ENCODE measurements at places on chromosomes 7 and 10.

DNA sequence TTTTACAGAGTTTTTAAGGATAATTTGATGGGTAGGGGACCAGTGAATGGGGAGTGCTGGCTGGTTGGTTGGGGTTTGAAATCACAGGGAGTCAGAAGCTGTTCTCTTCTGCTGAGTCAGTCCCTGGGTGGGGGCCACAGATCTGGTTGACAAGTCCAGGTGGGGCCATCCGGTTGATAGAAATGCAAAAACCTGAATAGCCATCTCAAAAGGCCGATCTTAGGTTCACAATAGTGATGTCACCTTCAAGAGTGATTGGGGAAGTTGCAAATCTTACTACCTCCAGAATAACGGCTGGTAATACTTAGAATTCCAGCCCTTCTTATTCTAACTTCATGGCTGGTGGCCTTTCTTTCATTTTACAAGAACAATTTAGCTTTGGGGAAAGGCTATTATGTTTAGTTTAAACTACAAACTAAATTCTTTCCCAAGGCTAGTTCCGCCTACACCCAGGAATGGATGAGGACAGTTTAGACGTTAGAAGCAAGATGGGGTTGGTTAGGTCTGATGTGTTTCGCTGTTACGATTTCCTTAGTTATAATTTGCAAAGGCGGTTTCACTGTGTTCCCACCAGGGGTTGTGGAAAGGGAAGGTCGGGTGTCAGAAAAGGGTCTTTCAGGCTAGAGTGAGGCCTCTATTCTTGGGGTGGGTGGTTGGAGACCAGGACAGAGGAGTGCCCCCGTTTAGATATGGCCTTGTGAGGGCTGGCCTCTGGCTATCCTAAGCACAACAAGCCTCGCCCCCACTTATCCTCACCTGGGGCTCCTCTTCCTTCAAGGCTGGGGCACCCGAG, 27.4 kb downstream of the IFT22 start:
- no peak for DNase-seq

GRCh38 chr7:121366852-121367431, 29.2 kb downstream of the FAM3C start:
- no peak for DNase-seq

DNA sequence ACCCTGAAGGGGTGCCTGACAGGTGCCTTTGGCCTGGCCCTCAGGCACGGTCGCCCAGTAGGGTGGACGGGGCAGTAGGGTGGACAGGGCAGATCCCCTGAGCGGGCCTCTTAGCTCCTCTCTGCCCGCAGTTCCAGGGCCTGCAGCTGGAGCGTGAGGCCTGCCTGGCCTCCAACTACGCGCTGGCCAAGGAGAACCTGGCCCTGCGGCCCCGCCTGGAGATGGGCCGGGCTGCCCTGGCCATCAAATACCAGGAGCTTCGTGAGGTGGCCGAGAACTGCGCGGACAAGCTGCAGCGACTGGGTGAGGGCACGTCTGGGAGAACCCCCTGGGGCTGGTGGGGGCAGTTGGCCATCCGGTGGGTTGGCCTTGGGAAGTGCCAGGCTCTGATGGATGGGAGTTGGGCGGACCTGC, 1.7 kb downstream of the VPS37D start:
- DNase-seq = no peak

GRCh38 chr7:131032786-131033185, 294.9 kb upstream of the MKLN1 start:
- no peak for DNase-seq

DNA sequence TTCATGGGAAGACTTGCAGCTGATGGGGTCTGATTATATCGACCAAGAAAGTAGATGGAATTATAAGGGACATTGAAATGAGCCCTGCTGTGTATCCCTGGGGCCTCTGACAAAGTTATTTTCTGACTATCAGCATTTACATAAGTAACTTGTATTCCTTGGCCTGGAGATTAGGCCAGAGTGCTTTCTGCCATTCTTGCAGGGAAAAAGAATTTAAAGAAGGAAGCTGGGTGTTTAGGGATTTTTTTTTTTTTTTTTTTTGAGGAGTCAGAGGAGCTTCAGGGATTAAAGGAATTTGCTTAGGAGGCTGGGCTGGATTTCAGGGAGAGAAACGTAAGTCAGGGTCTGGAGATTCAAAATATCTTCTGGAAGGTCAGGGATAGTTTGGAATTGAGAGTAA, 4.6 kb downstream of the SPAM1 start:
- DNase-seq = no peak

- DNase-seq = no peak
Measured at GRCh38 chr10:89535171-89536012, at the start of gene SLC16A12. SLC16A12 (minus strand) TSS chr10:89535594; CDS start chr10:89462578, 73,016 bp downstream.

DNA sequence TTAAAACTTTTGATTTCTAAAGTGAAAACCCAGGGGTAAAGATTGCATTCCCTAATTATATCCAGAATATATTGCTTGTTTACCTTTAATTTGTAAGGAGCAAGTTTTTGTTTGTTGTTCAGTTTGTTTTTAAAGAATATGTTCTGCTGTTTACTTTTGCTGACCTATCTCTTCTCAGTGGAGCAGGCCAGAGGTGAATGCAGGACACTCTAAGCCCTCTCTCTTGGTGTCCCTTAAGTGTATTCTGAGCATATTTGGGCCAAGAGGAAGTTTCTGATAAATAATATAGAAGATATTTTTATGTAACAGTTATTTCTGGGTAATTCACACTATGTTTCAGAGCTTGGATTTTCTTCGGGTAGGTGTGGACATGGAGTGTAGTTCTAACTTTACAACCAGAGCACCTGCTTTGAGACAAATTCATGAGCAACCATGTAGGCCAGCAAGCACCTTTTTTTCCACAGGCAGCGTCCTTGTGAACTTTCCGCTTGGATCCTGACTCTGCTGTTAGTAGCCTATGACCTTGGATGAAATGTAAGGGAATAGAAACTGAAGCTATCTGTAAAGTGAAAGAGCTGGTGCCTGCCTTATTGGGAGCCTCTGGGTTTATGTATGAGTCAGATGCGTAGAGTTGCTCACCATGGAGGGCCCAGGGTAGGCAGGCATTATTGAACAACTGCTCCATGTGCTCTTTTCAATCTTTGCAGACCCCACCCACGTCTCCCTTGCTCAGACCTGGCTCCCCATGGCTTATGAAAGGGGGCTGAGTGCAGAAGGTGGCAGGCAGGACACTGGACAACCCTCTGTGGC, 16.1 kb downstream of the OGDH start:
- DNase-seq = no peak

GRCh38 chr10:23864631-23865147, 344.2 kb upstream of the KIAA1217 start:
- no peak for DNase-seq

DNA sequence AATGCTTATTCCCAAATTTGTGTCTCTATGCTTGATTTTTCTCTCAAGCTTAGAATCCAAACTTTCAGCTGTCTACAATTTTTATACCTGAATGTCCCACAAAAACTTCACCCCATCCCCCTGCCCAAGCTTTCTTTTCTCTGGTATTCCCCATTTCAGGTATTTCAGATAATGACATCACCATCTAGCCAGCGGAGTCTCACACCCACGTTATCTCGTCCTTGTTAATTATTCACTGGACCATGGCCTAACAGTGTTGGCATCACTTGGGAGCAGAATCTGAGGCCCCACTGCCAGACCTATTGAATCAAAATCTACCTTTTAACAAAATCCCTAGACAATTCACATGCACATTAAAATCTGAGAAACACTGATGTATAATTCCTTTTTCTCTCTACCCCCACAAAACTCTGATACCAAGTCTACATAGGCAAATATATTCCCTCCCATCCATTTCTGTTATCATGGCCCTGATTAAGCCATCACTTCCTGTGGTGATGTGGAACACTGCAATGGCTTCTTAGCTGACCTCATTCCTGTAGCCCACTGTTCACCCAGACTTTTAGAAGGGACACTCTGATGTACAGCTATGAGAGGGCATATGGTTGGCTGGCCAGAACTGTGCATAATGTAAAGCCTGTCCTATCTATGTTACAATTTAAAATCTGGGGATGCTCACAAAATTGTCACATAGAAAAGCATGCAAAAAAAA, 31.4 kb downstream of the ZNF438 start:
- DNase-seq = no peak

- no peak for DNase-seq
Measured at GRCh38 chr7:5334671-5335070, 51.9 kb downstream of the SLC29A4 start.

DNA sequence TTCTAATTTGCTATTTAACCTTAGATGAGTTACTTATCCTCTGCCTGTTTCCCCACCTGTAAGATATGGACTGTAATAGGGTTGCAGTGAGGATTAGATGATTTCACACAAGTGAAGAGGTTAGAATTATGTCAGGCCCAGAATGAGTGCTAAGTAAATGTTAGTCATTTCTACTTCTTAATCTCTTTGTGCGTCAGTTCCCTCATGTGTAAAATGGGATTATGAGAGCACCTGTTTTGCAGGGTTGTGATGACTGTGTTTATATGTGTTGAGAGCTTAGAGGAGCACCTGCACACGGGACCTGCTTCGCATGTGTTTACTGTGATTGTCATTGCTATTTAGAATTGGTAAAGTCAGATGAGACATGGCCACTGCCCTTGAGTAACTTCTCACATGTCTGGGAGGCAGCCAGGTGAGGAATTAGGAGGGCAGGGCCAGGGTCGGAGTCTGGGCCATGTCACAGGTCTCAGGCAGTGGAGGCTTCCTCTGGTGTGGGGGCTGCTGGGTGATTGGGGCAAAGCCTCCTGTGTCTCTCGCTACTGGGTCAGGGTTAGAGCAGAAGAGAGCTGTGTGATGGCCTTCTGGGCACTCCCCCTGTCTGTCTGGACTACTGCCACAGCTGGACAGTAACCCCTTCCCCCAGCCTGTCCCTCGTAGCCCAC, 106.7 kb downstream of the WDFY4 start:
- DNase-seq = no peak

- DNase-seq = no peak
Measured at GRCh38 chr10:1037098-1037497, 11.4 kb upstream of the IDI2 start.

GRCh38 chr7:101707587-101707986, 78.5 kb upstream of the MYL10 start:
- DNase-seq = no peak

DNA sequence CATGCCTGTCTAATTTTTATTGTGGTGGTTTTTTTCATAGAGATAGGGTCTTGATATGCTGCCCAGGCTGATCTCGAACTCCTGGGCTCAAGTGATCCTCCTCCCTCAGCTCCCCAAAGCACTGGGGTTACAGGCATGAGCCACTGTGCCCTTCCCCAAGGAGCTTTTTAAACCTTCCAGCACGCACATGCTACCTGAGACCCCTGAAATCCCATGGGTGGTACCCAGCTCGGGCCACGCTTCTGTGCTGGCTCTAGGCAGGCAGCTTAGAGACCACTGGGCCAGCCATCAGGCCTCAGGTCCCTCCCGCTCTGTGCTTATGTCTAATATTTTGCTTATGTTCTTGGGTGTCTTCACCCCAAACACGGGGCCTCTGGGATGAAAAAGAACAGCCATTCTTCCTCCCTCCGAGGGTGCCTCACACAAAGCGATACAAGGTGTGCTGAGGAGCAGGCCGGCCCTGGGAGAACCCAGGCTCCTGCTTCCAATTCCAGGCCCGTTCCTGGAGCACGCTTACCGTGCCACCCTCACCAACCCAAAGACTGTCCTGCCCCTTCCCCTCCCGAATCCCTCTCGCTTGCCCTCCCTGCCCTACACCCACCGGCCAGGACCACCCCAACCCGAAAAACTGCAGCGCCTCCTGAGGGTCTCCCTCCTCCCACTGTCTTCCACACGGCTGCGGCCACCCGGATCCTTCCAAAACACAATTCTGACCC, 10.9 kb downstream of the SPOCK2 start:
- DNase-seq = no peak

- no peak for DNase-seq
Measured at GRCh38 chr7:151157645-151158329, 9.7 kb downstream of the GBX1 start.

DNA sequence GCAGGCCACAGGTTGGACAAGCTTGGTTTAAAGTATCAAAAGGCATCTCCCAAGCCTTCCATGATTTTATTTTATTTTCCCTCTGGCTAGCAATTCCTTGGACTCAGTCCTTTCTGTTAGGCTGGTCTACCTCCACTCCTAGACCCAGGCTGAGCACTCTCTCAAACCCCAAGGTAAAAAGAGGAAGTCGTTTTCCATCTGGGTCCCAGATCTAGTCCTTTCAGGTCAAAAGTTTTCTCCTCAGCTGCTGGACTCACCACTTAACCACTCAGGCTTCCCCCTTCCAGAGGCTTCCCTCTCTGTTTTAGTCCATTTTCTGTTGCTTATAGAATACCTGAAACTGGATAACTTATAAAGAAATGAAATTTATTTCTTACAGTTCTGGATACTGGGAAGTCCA, 252.3 kb upstream of the MKLN1 start:
- DNase-seq = no peak

DNA sequence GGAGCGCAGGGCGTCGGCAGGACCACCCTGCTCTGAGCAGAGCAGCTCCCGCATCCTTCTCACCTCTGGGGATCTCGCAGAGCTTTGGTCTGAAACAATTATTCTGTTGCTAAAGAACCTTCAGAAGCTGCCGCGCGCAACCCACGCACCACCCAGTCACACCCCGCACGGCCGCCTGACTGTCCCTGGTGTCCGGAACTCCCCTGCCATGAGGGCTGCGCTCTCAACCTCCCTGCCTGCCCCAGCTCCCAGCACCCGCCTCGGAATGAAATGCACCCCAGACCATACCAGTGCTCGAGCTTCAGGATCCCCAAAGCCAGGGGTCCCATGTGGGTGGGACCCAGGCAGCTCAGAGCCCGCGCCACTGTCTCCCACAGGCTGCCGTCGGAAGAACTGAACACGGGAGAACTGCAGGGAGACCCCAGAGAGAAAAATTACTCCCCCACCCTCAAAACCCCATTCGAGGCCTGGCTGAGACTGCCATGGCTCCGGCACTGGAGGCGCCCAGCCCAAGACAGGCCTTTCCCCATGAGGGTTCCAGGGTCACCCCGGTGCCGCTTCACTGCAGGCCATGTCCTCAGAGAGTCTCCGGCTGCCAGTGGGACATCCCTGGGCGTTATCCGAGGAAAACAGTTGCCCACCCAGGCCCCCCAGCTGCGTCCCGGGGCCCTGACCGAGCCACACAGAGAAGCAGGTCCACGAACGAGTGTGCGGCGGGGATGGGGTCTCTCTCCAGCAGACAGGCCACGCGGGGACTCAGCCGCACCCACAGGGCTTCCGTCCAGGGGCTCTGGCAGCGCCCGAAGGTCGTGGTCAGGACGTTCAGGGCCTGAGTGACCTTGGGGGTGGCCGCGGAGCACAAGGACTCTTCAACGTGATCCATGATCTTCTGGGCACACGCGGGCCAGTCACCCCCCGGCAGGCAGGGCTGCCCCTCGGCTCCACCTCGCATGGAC, 12.1 kb downstream of the BRAT1 start:
- DNase-seq = no peak

DNA sequence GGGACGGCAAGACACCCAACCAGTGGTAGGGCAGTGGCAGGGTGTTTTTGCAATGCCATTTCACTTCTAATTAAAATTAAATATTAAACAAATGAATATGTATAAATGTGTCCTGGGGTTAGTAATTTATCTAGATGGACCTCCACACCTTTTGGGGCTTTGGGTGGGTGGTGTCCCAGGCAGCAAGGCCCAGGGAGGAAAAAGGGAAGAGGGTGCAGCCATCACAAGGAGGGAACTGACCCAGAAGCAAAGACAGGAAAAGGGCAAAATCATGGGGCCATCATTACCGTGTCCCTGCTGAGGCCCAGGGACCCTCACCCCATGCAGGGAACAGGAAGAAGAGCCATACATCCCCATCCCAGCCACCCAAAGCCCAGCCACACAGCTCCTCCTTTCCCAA, 204.6 kb downstream of the GRID1 start:
- no peak for DNase-seq

GRCh38 chr7:38241071-38241470, 32.4 kb downstream of the TARP start:
- no peak for DNase-seq
